Activated CD4-positive, alpha-beta T cell treated with anti-CD3 and anti-CD28 coated beads, Interleukin-2, amount 50 U/mL, for 1 hour (primary cell): ENCODE measurements at places on chromosomes 7 and 10.

GRCh38 chr10:18533896-18534295 lies 117.5 kb downstream of the NSUN6 start:
- DNase-seq, result no peak

- no peak for DNase-seq
Observed at GRCh38 chr7:17159500-17160037, 138.9 kb upstream of the AHR start.

- no peak for DNase-seq
Observed at GRCh38 chr7:8296362-8296659, 34.3 kb upstream of the ICA1 start.

GRCh38 chr7:55261386-55261770 lies 103.8 kb upstream of the LANCL2 start:
- no peak for DNase-seq

GRCh38 chr7:19362099-19362498 lies 216.9 kb upstream of the FERD3L start:
- DNase-seq, result no peak

DNA sequence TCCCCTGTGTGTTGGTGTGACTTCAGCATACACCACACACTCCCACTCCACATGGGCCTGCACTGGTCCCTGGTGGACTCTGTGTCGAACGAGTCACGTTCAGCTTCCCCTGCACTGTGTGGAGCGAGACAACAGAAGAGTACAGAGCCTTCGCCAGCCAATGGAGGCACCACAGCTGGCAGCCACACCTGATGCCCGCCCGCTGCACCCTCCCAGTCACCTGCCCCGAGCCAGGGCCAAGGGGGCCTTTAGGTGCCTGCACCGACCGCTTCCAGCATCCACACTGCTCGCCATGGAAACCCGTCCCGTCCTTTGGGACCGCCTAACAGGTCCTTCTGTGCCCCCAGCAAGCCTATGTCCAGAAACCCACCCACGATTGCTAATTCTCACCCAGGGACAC lies 9.2 kb downstream of the FOXL3 start:
- DNase-seq, result no peak

DNA sequence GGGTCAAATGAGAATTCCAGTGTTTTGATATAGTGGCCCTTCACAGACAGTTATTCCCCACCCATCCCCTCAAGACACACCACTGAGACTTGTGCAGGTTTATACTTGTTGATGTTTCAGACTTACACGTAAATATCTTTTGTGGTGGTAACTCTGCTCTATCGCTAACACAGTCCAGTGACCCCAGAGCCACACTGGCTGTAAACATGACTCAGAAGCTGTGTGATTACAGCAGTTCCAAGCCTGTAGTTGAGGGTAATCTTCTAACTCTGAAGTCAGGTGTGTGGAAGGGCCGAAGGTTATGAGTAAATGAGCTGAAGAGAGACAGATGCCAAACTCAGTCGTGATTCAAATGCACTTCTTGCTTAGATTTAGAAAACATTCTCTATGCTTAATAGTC lies 19.4 kb downstream of the NOBOX start:
- no peak for DNase-seq

GRCh38 chr7:108072116-108072515 lies 58.0 kb downstream of the LAMB4 start:
- no peak for DNase-seq

- DNase-seq, result no peak
Observed at GRCh38 chr10:76282061-76283025, 850.9 kb downstream of the LRMDA start.

GRCh38 chr10:97336006-97336405 lies 1.5 kb upstream of the FRAT2 start:
- no peak for DNase-seq

DNA sequence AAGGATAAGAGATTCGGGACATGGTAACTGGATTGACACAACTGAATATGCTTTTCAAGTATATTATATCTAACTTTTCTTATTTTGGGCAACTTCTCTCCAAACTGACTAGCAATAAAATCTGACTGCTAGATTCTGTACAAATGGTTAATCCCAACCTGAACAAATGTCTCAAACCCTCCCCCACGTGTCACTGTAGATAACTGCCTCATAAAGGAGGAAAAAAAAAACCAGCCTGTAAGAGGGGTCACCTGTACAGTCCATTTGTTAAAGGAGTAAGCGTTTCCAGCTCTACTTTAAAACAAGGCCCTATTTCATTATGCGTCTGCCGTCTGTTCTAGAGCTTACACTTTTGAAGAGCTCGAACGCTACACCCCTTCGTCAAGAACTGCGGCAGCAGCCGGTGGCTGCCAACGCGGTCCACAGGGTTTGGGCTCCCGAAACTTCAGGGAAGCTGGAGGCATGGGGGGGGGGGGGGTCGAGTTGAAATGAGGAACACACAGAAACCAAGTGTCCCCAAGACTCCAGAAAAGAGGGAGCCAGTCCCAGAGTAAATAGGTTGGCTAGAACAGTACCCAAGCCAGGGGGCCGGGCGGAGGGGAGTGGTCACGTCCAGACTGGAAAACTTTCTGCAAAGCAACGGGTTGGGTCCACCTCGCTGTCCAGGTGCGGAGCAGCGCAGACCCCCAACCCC lies 492 bp downstream of the COG5 start:
- no peak for DNase-seq

DNA sequence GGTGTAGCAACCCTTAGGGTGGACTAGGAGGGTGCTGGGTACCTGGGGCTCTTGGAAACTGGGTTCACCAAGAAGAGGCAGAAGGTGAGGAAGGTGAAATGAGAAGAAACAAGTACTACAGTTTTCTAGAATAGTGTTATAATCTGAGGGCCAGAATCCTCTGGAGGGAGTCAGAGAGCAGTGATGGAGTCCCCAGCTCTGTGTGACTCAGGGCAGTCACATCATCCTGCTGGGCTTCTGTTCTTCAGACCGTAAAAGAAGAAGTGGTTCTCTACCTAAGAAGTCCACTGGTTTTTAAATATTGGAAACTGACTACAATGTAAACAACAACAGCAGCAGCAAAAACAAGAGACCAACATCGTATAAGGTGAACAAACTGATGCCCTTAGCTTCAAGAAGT lies 197.3 kb downstream of the PRPF18 start:
- peak; percentile 14 for DNase-seq

- no peak for DNase-seq
Observed at GRCh38 chr10:127402596-127403409, 146.3 kb upstream of the NPS start.

- DNase-seq, result no peak
Observed at GRCh38 chr7:107951896-107952295, 51.1 kb downstream of the LAMB1 start.

- DNase-seq, result no peak
Observed at GRCh38 chr7:116546054-116546453, 21.2 kb downstream of the CAV1 start.

DNA sequence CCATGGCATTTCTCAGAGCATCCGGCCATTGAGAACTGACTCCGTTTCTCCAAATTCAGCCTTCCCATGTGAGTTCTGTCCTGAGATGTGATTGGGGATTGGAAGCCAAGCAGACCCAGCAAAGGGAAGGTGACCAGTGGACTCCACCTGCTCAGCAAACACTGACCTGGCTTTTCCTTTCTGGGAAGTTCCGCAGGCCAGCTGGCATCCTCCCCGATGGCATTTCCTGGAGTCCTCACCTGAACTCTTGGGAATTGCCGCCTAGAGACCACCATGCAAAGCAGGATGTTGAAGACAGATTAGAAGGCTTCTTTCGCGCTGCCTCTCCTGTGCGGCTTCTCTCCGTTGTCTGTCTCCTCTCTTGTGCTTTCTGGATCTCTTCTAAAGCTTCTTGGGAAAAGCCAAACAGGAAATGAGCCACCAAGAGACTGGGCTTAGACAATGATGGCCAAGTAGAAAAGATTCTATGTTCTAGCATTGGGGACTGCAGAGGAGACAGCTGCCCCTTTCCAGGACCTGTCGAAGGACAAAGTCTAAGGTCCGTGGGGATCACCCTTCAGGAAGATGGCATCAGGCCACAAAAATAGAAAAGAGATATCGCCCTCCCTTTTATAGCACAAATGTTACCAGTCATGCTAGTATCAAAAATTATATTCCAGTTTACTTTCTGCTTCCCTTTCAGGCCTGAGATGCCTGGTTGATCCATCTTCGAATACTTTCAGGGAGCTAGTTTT lies 103.7 kb upstream of the INSYN2A start:
- no peak for DNase-seq

DNA sequence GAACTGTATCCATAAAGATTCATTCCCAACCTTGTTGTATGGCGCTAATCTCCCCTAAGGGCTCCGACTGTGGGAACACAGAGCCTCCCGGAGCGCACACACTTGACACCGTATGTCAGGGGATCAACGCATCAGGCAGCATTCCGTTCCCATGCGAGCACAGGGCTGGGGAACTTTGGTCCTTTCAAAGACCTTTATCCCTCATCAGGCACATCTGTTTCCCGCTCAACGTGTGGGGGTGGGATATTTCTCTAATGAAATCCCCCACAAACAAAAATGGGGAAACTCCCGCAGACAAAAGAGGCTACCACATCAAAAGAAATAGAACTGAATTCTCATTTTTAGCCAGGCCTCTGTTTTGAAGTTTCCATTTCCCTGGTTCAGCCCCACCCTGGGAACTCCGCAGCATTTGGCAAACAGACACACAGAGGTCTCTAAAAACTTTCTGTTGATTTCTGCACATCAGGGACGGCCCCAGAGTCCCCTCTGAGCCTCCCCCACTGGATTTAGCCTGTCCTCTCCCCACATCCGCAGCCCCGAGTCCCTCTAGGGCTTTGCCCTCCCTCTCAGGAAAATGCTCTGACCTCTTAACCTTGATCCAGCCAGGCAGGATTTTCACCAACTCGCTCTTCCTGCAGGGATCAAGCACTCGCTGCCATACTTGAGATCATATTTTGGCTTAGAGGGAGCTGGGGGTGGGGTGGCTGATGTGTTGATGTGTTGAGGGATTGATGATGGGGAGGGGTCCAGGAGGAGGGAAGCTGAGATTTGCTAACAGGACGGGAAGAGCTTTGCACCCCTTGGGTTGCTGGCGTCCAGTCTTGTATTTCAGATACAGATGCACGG lies 6.6 kb downstream of the CPA5 start:
- DNase-seq, result no peak

GRCh38 chr10:33293531-33294170 lies 40.8 kb downstream of the NRP1 start:
- no peak for DNase-seq

DNA sequence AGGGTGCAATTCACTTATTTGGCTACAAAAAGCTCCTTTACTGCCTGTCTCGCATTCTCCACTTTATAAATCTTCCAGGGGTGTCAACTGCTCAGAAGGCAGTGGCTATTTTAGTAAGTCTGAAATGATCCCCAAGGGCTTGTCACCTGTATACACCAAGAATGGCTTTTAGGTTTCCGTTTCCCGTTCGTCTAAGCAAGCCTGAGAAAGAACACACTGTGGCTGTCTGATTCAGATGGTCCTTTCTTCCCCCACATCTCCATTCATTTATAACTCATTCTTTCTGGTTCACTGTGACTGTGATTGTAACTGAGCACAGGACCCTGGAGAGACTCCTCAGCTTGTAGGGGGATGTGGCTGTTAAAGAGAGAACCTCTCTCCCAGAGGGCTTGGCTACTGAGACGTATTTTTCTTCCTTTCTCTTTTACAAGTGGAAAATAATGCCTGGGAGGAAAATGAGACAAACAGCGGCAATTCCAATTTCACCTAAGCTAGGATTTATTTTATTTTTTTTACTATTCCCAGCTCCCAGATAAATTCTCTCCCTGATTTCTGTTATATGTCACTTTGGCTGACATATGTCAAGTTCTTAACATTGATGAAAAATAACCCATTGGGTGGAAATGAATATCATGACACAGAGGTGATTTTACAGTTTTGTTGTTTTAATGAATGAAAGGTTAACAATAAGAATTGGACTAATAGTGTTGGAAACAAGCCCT lies 129.3 kb downstream of the FAM107B start:
- no peak for DNase-seq

- no peak for DNase-seq
Observed at GRCh38 chr7:157355784-157356511, 19.1 kb downstream of the DNAJB6 start.

- DNase-seq, result no peak
Observed at GRCh38 chr7:32564542-32564941, 69.3 kb downstream of the AVL9 start.

GRCh38 chr7:2480070-2480408 lies 3.8 kb upstream of the GRIFIN start:
- DNase-seq, result no peak

DNA sequence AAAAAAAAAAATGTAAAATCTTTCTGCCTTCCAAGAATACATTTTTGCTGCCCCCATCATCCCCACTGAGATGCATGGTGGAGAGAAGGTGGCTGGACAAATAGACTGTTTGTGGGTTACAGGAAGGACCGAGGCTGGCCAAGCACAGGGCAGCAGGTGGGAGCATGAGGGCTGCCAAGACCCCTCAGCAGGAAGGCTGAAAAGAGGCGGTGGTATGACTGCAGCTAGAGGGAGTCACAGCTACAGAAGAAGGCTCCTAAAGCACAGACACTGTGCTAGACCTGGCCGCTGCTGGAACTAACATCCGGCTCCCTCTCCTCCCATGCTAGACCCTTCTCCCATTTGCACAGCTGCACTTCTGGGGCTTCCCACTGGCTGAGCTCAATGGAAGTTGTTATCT lies 289.6 kb downstream of the TCERG1L start:
- DNase-seq, result no peak

DNA sequence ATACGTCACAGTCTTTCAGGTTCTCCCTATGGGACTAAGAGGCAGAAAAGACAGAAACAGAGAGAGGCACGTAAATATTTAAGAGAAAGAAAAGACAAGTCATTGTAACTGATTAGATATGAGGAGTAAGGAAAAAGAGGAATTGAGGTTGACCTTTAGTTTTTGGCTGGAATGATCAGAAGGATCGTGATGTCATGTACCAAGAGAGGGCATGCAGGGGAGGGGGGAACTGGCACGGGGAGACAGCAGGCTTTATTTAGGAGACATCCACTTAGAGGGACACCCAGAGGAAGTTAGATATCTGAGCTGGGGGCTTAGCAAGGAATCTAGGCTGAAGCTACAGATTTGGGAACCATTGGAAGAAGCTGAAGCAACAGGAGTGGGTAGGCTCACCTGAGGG lies 9.2 kb upstream of the LRRC20 start:
- no peak for DNase-seq

DNA sequence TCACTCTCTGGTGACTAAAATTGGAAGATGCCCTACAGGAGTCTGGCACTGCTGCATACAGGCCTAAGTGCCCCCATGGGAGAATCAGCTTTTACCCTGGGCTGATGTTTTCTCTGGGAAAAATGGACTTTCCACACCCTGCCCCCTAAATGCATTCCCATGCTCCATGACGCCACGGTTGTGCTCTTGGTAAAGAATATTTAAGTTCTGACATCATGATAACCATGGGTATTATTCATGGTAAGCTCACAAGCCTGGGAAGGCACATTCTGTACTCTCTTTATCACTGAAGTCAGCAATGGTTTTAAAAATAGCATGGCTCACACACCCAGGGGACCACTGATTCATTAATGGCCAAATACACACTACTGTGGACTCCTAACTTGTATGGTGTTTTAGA lies 43.4 kb downstream of the HIPK2 start:
- no peak for DNase-seq

DNA sequence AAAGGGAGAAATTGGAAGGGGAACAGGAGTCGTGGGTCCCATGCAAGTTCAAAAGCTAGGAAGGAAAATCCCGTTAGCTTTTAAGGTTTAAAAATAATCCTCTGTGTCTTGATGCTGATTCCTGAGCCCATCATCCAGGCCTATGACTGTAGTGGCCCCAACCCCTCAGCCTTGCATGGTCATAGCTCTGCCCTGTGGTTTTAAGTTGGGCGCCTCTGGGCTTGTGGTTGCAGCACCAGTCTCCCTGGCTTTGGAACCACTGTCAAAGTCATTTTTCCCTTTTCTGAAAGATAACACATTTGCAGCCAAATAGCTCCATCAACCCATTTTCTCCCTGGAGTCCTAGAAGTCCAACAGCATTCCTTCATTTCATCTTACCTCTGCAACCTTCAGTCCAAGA lies 13.6 kb downstream of the TMEM236 start:
- no peak for DNase-seq
